CD8-positive, alpha-beta T cell (primary cell): ENCODE measurements at places on chromosomes 6 and 20.

GRCh38 chr6:134835993-134836392 lies 113.9 kb downstream of the ALDH8A1 start:
- DNase-seq = no peak

DNA sequence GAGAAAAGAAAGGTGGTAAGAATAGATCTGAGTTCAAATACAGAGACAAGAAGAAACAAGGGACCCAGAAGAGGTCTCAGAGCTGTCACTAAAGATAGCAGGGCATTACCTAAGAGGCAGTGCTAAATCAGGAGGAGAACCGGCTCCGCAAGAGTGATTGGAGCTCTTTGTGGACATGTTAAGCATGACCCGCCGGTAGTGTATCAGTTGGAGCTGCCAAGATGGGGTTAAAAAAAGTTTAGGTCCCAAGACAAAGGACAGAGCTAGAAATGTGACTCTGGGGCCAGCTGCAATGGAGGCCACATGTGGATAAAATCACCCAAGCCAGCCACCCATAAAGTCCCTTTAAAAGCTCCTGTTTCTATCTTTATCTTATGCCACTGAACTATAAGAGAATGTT lies 93.4 kb downstream of the MBOAT1 start:
- DNase-seq = no peak

DNA sequence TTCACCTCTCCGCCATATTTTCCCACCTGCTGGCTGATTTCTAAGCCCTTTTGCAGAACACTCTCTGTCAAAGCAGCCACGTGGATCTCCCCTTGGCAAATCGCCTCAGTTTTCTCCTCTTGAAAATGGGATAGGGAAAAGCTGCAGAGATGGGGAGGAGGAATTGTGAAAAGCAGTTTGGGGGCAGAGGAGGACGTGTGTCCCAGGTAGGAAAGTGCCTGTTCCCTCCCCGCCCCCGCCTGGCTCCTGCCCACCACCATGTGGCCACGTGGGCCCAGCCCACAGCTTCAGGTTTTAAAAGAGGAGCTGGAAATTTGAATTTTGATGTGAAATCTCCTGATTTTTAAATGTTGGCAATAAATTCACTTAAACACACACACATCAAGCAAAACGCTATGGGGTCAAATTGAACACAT lies 3.6 kb upstream of the CEBPB start:
- DNase-seq = no peak

GRCh38 chr20:58981628-58982364 lies 740 bp downstream of the NELFCD start:
- DNase-seq = no peak

GRCh38 chr6:40183902-40184301 lies 249.6 kb upstream of the MOCS1 start:
- DNase-seq = no peak

DNA sequence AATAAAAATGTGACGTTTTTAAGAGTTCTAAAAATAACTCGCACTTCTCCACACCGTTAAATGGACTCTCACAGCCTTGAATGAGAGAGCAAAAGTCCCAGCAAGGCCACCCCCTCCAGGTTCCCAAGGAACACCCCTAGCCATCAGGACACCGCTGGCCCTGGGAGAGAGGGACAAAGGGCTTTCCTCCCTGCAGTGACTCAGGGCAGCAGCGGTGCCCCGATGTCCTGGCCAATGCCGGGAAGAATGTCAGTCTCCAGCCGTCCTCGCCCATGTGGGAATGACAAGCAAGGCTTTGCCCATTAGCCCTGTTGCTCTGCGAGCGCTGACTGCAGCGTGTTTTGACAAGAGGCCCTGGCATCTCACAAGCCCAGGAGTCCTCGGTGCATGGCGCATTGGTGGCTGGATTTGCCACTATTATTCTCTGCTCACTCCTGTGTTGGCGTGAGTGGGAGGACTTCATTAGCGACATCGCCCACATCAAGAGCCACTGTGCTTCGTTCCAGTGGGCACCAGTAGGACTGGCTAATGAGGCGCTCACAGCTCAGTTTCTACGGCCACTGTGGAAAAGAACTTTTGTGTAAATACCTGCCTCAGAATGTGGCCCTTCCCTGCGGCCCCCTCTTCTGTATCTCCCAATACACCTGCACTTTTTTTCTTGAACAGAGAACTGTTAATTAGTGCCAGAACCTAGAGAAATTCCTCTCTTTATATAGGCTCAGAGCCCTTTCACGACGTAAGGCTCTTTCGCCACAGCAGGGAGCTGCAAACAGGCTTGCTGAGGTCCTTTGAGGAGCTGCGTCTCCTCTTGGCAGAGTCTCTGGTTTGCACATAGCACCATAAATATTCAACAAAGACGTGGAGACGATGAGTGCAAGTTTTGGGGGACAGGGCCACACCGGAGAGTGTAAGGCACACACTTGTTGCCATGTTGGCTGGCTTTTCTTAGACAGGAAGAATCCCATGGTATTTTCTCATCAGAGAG lies 336.6 kb downstream of the TAF4 start:
- no peak for DNase-seq

DNA sequence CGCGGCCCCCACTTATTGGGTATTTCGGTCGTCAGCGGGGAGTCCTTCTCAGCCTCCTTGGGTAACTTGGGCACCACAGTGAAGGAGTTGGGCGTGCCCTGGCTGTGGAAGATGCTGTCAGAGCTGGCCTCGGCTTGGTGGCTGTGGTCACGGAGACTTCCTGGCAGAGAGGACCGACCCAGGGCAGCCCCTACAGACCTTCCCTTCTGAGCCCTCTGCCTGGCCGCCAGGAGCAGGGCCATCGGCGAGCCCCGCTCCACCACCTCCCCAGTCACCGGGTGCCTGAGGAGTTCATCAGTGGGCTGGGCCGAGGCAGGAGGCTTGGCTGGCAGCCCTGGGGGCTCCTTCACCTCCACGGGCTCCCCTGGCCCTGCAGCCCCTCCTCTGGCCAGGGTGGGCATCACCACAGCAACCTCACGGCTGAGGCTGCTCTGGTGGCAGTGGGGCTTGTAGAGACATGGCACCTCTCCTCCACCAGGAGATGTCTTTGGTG lies 37.2 kb downstream of the C6orf132 start:
- no peak for DNase-seq

DNA sequence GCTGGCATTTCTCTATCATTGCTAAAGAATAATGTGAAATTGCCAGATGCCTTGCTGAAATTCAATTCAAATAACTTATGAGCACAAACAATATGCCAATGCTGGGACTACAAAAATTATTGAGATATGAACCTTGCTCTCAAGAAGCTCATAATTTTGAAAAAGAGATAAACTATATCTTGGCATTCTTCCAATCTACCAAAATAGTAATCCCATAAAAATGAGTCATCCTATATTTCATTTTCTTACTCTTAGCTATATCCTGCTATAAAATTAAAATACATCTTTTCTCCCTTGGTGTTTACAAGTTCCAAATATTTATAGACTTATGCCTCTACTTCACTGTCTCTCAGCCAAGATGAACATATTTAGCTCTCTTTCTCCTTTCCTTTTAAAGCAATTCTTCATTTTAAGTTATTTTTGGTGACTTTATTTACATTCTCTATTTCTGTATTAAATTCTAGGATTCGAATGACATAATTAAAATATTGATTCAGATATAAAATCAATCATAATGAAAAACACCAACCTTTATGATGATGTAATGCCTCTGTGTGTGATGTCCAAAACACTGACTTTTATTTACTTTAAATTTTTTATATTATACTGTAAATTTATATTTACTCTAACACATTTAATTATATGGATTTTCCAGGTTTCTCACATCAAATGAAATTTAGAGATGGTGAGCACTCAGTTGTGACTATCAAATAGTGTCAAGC lies 152.6 kb downstream of the CDK19 start:
- no peak for DNase-seq

DNA sequence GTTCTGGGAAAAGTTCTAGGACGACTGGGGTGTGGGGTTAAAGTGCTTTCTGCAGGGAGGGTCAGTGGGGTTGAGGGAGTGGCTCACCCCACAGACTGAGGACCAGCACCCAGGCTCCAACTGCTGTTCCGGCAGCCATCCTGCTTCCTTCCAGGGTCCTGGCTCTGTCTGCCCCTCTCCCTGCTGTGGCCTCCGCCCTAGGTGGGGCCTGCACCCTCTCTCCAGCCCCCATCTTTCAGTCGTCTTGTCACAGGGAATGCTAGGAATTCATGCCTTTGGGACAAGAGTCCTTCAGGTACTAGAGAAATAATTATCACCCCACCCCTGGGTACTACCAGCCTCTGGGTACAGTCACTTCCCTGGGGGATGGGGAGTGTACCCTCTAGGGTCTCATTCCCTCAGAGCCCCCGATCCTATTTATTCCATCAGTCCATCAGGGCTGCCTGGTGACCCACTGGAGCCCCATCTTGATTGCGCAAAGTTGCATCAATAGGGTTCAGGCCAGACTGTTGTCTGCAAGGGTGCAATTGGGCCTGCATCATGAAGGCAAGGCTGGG lies at the start of gene AGER:
TSS of gene AGER (minus strand) at position 170 of the 557 bp plus-strand sequence. CDS start at position 139, 31 bp downstream.
- no peak for DNase-seq

DNA sequence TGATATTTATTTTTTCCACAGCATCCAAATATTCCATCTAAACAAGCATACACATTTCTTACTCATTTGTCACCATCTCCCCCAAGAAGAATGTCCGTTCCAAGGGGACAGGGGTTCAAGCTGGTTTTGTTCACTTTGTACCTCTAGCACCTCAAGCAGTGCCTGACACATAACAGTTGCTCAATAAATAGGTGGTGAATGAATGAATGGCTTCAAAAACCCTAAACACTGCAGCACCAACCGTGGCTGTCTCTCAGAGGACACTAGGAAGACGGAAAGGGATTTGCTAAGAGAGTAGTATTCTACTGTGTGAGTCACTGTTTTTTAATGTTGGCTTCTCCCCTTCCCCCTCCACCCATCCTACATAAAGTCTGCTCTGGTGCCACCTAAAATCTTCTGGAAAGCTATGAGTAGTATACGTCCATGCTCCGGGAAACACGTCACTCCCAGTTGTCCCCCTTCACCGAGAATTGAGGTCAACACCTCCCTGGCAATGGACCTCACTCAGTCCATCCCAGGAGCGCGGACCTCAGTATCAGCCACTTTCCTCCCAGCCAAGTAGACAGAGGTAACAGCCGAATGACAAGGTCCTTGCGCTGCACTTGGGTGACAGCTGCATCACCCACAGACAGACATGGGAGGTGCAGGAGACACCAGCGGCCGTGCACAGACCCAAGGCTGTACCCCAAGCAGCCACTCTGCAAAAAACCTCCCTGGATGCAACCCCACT lies 107.4 kb downstream of the PREX1 start:
- no peak for DNase-seq

- DNase-seq = no peak
Observed at GRCh38 chr6:135488023-135488422, 9.5 kb downstream of the AHI1 start.

- no peak for DNase-seq
Observed at GRCh38 chr6:165766457-165766856, 103.4 kb upstream of the PDE10A start.

DNA sequence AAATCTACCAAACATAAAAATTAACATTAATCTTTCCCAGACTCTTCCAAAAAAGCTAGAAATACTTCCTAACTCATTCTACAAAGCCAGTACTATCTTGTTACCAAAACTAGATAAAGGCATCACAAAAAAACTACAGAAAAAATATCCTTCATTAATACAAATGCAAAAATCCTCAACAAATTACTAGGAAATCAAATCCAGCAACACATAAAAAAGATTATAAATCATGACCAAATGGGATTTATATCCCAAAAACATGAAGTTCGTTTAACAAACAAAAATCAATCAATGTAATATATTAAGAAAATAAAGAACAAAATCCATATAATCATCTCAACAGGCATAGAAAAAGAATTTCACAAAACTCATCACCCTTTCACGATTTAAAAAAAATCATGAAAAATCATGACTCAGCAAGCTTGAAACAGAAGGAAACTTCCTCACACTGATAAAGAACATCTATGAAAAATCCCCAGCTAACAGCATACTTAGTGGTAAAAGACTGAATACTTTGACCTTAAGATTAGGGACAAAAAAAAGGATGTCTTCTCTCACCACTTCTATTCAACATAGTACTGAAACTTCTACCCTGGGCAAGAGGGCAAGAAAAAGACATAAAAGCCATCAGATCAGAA lies 43.2 kb downstream of the RANBP9 start:
- DNase-seq = no peak

- no peak for DNase-seq
Observed at GRCh38 chr6:105746509-105746908, 339.6 kb upstream of the PRDM1 start.

DNA sequence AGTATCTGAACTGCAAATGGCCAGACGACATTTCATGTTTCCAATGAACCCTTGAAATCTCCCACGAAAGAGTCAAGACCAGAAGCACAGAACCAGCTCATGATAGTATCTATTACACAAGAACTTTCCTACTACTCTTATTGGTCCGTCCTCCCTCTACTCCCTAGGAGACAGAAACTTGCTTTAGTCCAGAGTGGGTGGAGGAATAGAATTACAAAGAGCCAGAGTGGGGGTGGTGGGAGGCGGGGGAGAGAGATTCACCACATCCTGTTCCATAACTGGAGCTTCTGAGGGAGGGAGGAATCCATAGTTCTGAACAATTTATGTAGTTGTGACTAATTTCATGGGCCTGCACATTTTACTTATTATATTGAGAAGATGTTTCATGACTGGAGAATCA lies 18.5 kb upstream of the WFDC10A start:
- DNase-seq = no peak

- DNase-seq = no peak
Observed at GRCh38 chr6:33949877-33950435, 146.2 kb upstream of the MLN start.

GRCh38 chr6:67009818-67010217 lies 1302.8 kb upstream of the EYS start:
- DNase-seq = no peak

- no peak for DNase-seq
Observed at GRCh38 chr6:162846723-162847122, 118.9 kb downstream of the PACRG start.

- no peak for DNase-seq
Observed at GRCh38 chr20:34190679-34191090, 50.5 kb upstream of the ASIP start.

DNA sequence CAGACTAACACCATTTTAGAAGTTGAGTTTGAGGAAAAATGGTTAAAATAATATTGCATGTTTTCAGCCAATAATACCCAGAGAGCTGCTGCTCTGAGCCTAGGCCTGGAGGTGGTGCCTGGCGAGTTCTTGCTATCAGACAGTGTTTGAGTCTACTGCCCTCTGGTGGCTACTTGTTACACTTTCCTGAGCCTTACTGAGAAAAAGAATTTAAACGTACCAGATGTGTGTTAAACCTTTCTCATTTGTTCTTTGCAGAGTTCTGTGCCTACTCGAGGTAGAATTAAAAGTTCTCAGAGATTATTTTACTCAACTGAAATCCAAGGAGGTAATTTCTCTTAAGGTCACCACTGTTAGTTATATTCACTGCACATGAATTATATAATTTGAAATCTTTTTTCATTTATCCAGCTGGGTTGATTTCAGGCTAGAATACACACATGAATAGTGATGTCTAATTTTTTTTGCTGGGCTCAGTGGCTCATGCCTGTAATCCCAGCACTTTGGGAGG lies 38.2 kb downstream of the SHLD1 start:
- DNase-seq = peak; percentile 83

- no peak for DNase-seq
Observed at GRCh38 chr6:5179917-5180316, 80.8 kb downstream of the LYRM4 start.

GRCh38 chr20:3901706-3902440 lies 12.7 kb downstream of the PANK2 start:
- DNase-seq = no peak
